ENCODE measurements at places on chromosomes 12 and 14.

DNA sequence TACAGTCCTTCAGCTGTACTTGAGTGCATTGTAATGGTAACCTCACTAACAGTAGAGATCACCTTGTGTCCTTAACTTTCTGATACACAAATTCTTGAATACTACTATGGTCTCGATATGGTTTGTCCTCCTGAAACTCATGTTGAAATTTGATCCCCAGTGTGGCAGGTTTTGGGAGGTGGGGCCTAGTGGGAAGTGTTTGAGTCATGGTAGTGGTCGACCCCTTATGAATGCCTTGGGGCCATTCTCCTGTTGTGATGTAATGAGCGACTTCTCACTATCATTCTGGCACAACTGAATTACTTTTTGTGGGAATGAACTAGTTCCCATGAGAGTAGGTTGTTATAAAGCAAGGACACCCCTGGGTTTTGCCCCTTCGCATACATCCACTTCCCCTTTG, 52.3 kb downstream of the IPO8 start:
- DNase-seq = no peak

- no peak for DNase-seq
Observed at GRCh38 chr12:115062741-115063140, 378.8 kb upstream of the TBX3 start.

- no peak for DNase-seq
Observed at GRCh38 chr14:52551696-52552062, 626 bp downstream of the TXNDC16 start.

DNA sequence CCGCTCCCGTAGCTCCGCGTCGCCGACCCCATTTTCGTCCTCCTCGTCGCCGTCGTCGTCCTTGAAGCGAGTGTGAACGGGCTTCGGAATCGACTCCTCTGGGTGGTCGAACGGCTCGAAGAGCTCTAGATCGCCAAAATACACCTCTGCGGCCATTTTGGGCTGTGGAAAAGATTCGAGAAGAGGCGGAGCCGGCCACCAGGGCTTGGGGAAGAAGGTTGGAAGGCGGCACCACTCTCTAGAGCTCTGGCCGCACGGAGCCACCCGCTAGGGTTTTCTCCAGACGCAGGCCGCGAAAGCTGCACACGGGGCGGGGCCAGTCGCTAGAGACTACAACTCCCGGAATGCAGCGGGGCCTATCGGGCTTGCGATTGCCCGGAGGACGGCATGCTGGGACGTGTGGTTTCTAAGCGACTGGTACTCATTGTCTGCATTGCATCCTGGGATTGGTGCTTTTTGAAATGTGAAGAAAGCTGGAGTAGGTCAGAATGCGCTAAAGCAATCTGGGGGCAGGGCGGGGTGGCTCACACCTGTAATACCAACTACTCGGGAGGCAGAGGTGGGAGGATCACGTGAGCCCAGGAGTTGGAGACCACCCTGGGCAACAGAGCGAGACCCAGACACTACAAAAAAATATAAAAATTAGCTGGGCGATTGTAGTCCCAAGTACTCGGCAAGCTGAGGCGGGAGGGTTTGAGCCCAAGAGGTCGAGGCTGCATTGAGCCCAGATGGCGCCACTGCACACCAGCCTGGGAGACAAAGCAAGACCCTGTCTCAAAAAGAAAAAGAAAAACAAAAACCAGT, at the start of gene ZCCHC8:
ZCCHC8 (minus strand) TSS at position 248 of the 804 bp plus-strand sequence; CDS start at position 156, 92 bp downstream.
- DNase-seq = peak; percentile 96

DNA sequence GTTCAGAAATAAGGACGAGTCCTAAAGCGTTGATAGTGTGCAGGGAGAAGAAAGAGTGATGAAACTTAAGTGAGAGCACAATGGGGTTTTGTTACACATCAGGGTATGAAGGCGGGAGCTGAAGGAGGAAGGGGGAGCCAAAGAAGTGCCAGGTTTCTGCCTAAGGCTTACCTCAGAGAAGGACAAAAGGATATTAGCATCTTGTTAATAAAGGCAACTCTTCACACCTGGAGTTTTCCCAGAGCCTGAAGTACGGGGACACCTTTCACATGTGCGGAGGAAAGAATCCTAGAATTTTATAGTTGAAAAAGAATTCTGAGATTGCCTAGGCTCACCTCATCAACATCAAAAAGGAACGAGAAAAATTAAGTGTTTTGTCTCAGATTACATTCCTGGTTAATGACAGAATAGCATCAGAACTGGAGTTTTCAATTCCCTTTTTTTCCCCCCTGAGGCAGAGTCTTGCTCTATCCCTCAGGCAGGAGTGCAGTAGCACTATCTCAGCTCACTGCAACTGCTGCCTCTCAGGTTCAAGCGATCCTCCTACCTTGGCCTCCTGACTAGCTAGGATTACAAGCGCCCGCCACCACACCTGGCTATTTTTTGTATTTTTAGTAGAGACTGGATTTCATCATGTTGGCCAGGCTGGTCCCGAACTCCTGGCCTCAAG, 2.2 kb upstream of the SAV1 start:
- no peak for DNase-seq

GRCh38 chr12:47783024-47783755, 10.2 kb downstream of the SLC48A1 start:
- no peak for DNase-seq

GRCh38 chr12:48279101-48279500, 71.6 kb downstream of the ZNF641 start:
- no peak for DNase-seq

DNA sequence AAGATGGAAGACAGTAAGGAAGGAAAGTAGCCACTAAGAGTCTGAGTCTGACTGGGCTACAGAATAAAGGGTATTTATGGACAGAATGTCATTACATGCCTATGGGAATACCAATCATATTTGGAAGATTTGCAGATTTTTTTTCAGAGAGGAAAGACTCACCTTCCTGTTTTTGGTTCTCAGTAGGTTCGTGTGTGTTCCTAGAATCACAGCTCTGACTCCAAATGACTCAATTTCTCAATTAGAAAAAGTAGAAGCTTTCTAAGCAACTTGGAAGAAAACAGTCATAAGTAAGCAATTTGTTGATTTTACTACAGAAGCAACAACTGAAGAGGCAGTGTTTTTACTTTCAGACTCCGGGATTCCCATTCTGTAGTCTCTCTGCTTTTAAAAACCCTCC, 15.4 kb upstream of the PAPLN start:
- no peak for DNase-seq

DNA sequence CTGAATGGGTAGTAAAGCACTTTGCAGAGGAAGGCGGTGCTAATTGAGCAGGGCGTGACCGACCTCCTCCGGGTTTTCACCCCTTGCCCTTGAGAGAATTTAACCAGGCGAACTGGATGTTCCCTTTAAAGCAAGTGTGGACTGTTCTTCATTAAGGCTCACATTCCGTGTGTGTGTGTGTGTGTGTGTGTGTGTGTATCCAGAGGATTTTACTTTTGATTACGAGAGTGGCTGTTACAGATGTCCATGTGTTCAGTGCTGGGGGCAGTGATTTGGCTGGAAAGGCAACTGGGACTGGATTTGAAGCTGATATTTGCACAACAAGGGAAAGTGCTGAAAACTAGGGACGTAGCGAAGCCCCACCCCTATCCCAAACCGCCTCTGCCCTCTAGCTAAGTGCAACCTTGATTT, 2.2 kb downstream of the TMEM132C start:
- no peak for DNase-seq
